ENCODE measurements at places on chromosomes 4 and X.

DNA sequence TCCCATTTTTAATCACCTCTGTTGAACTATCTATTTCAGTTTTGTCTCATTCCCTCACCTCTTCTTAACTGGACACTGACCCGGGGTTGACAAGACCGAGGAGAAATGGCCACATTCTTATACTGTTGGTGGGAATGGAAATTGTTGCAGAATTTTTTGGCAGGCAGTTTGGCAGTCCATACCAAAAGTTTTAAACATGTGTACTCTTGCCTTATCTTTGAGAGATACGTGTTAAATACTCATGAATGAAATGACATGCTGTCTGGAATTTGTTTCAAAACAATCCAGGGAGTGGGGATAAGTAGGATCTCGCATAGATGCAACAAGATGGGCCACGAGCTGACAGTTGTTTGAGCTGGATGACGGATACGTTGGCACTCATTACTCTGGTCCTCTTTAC is 12.1 kb downstream of the FGFBP1 start:
- DNase-seq: no peak

GRCh38 chr4:41146716-41147506 is 67.4 kb downstream of the APBB2 start:
- no peak for DNase-seq

- no peak for DNase-seq
These were observed 48.5 kb downstream of the TSPAN5 start for GRCh38 chr4:98609934-98610333.

DNA sequence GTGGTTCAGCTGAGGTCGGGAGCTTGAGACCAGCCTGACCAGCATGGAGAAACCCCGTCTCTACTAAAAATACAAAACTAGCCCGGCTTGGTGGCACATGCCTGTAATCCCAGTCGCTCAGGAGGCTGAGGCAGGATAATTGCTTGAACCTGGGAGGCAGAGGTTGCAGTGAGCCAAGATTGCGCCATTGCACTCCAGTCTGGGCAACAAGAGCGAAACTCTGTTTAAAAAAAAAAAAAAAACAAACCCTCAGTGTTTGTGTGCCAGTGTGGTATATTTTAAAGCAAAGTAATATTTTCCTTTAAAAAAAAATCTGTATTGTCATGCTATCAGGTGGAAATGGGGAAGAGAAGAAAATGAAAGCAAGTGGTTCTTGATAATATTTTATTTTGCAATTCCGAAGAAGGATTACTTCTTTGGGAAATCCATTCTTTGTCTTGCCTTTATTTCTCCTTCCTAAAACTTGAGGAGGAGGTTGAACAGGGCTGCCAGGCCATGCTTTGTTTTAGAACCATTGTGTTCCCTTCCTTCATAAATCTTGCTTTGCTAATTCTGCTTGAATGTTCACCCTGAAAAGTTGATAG is 14.4 kb downstream of the ALG13 start:
- no peak for DNase-seq

GRCh38 chr4:148203056-148203898 is 238.9 kb downstream of the NR3C2 start:
- DNase-seq: no peak

- no peak for DNase-seq
These were observed 17.1 kb downstream of the SMIM14 start for GRCh38 chr4:39621582-39621981.

GRCh38 chr4:144450526-144450925 is 195.4 kb upstream of the HHIP start:
- DNase-seq: no peak

DNA sequence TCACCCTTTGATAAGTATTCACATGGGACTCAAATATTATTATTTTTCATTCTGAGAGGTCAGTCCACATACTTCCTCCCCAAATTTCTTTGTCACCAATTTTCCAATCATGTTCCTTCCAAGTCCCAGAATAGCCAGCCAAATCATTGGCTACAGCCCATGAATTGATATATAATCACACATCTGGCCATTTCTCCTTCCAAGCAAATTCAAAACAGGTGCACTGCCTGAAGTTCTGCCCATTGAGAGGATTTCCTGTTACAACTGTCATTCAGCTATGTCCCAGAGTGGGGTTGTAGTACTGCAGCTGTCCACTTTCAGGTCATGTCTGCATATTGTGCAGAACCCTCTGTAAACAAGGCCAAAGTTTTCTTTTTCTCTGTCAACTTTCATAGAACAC is 347.8 kb downstream of the GRID2 start:
- DNase-seq: no peak

DNA sequence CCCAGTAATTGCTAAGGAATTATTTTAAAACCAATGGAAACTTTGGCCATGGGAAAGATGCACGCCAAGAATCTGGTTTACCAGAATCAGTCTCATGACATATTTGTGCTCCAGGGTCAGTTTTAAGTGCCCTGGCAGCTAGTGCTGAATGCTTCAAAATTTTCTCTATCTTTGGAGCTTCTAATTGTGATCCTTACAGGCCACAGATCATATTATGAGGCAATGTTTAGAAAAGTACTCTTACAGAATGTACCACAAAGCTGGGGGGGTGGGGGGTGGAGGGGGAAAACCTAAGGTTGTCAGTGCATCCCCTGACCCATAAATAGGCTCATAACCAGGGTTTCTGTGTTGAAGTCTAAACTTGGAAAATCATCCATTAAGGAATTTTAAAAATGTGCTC is 514.5 kb downstream of the INPP4B start:
- no peak for DNase-seq

DNA sequence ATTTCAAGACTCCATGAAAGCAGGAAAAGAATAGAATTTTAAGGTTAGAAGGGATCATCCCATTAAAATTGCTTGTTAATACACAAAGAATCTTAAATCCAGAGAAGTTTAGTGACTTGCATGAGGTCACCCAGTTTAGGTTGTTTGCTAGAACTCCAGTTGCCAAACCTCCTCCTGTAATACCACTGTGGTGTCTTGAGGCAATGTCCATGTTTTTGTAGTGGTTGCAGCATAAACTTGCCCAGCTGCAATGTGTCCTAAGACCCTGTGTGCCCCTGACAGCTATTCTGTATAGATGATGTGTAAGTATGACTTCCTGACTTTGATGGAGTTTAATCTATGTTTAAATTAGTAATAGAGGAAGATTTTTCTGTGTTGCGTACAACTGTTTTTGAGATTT is 6.3 kb downstream of the SFRP2 start:
- DNase-seq: no peak
